ENCODE measurements at places on chromosomes 4 and X. TPM values are rescaled to one million over a fixed set of nuclear protein-coding genes. Genes with fewer than 3 reads are reported as not detected.

The IL2 gene
- not detected for total RNA-seq

The TXK gene
- total RNA-seq, result not detected

The CITED1 gene
- not detected for total RNA-seq

The ADAMTS3 gene
- not detected for total RNA-seq

The CNGA1 gene
- not detected for total RNA-seq

The MAGEA3 gene
- not detected for total RNA-seq

The CT45A2 gene
- not detected for total RNA-seq

The SLC25A14 gene
- total RNA-seq, result 20.8 TPM

The CA5B gene
- total RNA-seq, result 14.1 TPM

The NAA11 gene
- total RNA-seq, result not detected

The RHOXF2 gene
- not detected for total RNA-seq

The MAGEC2 gene
- not detected for total RNA-seq

The HSD17B13 gene
- total RNA-seq, result not detected

The LIN54 gene
- 5.6 TPM for total RNA-seq
